ENCODE measurements at places on chromosomes 7 and 10.

DNA sequence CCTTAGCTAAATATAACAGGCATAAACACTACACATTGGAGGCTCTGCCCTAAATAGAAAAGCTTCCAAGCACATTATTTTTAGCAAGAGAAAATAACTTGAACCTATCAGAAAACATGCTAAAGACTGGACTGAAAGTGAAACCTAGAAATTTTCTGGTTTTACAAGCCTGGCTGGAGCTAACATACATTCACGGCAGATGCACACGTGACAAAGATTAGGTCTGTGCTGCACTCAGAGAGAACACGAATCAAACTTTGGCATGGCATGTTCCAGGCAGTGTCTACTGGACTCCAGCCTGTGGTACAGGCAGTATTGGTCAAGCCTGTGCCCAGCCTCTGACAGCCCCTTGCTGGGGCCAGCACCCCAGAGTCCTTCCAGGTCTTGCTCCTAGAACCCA lies 94.1 kb upstream of the PCBD1 start:
- no peak for DNase-seq

DNA sequence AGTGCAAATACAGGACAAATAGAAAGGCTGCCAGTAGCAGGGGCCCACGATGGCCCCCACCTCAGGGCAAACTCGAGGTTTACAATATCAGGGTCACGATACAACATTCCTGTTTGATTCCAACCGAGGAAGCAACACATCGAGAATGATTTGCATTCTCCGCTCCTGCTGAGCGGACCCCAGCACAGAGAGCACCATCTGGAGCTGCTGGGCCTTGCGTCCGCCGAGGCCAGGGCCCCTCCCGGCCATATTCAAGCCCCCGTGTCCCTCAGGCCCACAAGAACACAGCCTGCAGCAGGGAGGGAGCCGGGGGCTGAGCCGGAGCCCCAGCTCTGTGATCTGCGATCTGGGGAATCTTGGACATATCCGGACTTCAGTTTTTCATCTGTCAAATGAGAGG lies 84.3 kb downstream of the PRKAG2 start:
- no peak for DNase-seq

DNA sequence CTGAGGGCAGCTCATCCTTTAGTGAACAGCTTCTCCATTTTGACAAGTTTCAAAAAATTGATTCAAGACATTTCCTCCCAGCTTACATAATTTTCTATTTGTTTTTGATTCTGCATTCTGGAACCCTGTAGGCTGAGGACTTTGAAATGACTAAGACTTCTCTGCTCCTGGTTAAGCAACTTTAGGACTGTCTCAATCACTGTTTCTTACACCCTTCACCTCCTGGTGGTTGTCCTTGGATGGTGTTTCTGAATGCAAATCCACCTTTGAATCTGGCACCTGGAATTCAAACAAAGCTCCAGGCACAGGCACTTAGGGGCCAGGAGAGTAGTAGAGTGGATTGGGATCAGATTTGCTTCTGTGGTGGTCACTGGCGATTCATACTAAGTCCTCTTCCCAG lies 595.5 kb downstream of the LRMDA start:
- DNase-seq = no peak

GRCh38 chr10:13527864-13528122 lies 1.0 kb downstream of the BEND7 start:
- no peak for DNase-seq

DNA sequence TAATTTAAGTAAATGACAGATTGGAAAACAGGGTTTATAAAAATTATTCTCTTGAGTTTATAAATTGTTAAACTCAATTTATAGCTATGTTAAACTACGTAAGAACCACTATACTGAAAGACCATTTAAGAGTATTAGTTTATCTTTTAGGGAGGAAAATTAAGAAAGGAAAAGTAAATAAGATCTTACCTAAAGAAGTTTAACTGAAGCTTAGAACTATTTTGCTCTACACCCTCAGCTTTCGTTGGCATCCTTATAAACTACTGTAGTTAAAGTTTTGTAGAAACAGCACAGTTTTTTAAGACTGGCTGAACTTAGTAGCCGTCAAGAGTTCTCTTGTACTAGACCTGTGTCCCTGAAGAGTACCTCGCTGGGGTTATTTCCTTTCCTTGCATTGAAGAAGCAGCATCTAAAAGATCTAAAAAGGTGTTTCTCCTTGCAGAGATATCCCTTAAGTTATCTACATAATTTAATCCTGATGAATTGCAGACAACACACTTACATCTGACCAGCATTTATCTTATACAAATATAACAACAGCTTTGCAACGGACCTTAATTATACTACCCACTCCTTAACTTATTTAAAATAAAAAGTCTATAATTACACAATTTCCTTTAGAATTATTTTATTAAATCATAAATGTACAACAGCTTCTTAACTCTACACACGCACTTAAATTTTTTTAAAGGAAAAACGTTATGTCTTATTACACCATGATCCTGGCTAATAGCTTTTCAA lies 9.1 kb downstream of the HNRNPA2B1 start:
- DNase-seq = no peak

DNA sequence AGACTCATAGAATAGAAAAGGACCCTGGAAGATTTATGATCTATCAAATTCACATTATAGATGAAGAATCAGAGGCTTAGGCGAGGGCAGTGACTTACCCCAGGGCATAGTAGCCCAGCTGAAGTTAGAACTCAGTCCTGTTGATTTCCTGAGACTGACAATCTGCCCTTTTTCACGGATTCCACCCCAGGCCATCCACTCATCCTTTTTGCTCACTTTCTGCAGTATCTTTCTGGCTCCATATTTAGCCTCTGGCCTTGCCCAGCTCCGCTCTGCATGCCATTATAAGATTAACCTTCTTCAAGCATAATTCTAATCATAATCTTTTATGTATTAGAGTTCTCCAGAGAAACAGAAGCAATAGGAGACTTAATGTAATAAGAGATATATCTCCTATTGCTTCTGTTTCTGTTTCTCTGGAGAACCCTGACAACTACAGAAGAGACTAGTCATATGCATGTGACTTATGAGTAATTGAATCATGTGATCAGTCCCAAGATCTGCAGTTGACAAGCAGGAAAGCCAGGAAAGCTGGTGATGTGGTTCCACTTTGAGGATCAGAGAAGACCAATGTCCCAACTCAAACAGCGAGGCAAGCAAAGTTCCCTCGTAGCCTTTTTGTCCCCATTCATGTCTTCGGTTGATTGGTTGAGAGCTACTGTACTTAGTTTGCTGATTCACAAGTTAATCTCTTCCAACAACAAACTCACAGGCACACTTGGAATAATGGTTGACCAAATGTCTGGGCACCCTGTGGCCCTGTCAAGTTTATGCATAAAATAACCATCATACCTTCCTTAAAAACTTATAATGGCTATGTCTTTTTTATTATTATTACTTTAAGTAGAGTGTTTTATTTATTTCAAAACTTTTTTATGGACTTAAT lies 412.1 kb downstream of the SUGCT start:
- no peak for DNase-seq

GRCh38 chr10:106500925-106501525 lies 663.5 kb downstream of the SORCS1 start:
- DNase-seq = no peak

DNA sequence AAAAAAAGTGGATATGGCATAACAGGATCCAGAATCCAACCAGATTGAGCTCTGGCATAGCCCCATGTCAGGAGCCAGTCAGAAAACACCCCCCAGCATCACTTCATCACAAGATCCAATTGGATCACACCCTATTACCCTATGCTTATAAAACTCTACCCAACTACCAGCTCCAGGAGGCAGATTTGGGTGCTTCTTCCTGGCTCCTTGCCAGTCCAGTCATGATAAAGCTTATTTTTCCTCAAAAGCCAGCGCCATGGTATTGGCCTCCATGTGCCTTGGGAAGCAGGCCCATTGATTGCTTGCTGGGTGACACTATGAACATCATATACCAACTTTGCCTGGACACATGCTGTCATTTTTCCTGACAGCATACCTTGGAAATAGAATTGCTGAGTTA lies 281.4 kb upstream of the MKLN1 start:
- no peak for DNase-seq

GRCh38 chr10:132199268-132199853 lies 12.6 kb downstream of the DPYSL4 start:
- DNase-seq = no peak

Measured in head of caudate nucleus (tissue), 42 donors.